Left ventricle myocardium superior (tissue), 1 donor: ENCODE measurements at places on chromosomes 12 and 14. TPM values are rescaled to one million over a fixed set of nuclear protein-coding genes. Genes with fewer than 3 reads are reported as not detected.

GRCh38 chr14:23641915-23642588 lies 5.9 kb downstream of the DHRS2 start:
- no peak for DNase-seq

DNA sequence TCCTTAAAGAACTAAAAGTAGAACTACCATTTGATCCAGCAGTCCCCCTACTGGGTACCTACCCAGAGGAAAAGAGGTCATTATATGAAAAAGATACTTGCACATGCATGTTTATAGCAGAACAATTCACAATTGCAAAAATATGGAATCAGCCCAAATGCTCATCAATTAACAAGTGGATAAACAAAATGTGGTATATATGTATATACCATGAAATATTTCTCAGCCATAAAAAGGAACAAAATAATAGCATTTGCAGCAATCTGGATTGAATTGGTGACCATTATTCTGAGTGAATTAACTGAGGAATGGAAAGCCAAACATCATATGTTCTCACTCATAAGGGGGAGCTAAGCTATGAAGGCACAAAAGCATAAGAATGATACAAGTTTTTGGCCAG lies 64.7 kb upstream of the KRAS start:
- DNase-seq, result no peak

DNA sequence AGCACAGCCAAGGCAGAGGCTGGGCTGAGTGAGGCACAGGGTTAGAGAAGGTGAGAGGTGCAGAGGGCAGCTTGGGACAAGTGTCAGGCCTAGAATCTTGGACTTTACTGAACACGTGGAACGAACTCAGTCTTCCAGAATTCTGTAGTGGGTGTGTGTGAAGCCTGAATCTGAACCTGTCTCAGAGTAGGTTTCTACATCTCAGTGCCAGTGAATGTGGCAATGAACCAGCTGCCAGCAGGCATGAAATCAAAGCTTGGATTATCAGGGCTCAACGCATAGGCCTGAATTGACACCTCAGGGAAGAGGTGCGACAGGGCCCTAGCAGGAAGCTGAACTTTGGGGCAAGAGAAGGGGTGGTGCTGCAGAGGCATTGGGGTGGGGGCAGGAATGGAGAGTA lies 104.6 kb downstream of the SAMD4A start:
- DNase-seq, result peak; percentile 35

DNA sequence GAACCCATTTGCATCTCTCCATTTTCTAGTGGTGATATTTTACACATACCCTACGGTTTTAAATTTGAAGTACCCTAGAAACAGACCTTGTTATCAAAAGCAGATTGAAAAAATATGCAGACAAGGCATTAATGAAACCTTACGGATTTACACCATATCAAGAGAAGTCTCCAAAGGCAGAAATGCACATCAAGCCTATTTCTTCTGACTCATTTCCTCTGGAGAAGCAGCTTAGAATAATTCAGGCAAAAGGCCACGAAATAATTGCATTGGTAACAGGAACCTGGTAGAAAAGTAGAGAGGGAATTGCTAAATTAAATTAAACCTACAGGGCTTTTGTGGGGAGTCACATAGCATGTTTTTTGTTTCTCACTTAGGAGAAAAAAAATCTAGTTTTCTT lies 34.7 kb downstream of the KICS2 start:
- DNase-seq, result no peak

- DNase-seq, result no peak
Observed at GRCh38 chr14:80522936-80523335, 311.6 kb upstream of the DIO2 start.

GRCh38 chr14:76386944-76387782 lies 11.2 kb downstream of the ESRRB start:
- DNase-seq, result peak; percentile 74

The ANKS1B gene
- total RNA-seq, result 2.5 TPM

GRCh38 chr12:104570174-104570907 lies 113.6 kb downstream of the CHST11 start:
- no peak for DNase-seq

GRCh38 chr14:59918824-59919569 lies 947 bp upstream of the LRRC9 start:
- no peak for DNase-seq

The LMO3 gene
- total RNA-seq, result 2.6 TPM

The PTGES3 gene
- 137 TPM for total RNA-seq

The CIROP gene
- total RNA-seq, result not detected

The PIWIL1 gene
- not detected for total RNA-seq

The NUMB gene
- 41.9 TPM for total RNA-seq

DNA sequence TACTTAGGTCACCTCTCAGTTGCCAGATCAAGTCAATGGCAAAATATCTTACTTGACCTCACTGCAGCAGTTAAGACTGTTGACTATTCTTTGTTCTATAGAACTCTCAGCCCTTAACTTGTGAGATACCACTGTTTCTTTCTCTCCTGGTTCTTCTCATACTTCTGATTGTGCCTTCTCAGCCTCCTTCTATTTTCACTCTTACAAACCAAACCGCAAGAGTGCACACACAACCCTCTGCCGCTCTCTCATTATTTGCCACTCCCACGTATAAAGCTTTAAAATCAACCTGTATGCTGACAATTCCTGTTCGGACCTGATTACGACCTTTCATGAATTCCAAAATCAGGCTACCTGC lies 4.5 kb downstream of the E2F7 start:
- DNase-seq, result no peak

DNA sequence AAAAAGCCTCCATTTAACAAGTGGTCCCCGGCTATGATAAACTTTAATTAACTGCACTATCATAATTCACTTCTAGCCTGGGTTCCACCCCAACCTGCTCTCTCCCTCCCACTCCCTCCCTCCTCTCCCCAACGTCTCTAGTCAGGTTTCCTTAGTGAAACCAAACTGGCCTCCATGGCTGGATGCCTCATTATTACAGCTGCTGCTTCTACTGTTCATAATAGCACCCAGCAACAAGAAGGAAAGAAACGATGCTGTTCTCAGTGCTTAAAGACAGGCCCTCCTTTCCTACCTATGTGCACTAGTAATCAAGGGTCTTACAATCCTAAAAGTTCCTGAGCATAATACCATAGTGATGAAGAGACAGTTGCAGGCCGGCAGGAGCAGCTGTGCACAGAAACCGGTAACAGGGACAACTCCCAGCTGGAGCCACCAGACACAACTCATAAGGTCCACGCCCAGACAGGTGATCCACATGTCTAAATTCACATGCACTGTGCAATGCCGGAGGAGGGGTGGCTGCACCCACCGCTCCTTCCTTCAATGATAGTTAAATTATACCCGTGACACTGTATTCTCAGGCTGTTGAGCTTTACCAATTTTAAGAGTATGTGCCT lies 6.2 kb downstream of the IRF2BPL start:
- no peak for DNase-seq

The OAS2 gene
- 8.0 TPM for total RNA-seq

The INHBC gene
- total RNA-seq, result not detected

The ORAI1 gene
- 10.1 TPM for total RNA-seq

- no peak for DNase-seq
Observed at GRCh38 chr14:51323492-51323891, 83.4 kb downstream of the TMX1 start.

- no peak for DNase-seq
Observed at GRCh38 chr12:124736115-124737039, 127.3 kb downstream of the SCARB1 start.

DNA sequence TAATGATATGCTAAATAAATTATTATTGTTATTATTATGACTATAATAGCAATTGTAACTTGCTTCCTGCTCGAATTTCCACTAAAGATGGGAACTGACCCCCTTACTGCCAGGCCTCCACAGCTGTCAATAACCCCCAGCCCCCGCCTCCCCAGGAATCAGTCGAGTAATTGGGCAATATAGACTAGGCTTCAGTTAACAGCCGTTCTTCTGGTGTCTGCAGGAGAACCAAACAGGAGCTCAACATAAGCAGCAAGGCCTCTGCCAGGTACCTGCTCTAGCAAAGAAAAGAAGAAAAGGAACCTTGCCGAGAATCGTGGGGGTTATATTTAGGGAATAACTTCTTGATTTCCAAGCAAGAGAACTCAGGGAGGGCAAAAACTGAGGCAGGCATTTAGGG lies 21.8 kb downstream of the HOXC4 start:
- no peak for DNase-seq

The SOAT2 gene
- 0.12 TPM for total RNA-seq

DNA sequence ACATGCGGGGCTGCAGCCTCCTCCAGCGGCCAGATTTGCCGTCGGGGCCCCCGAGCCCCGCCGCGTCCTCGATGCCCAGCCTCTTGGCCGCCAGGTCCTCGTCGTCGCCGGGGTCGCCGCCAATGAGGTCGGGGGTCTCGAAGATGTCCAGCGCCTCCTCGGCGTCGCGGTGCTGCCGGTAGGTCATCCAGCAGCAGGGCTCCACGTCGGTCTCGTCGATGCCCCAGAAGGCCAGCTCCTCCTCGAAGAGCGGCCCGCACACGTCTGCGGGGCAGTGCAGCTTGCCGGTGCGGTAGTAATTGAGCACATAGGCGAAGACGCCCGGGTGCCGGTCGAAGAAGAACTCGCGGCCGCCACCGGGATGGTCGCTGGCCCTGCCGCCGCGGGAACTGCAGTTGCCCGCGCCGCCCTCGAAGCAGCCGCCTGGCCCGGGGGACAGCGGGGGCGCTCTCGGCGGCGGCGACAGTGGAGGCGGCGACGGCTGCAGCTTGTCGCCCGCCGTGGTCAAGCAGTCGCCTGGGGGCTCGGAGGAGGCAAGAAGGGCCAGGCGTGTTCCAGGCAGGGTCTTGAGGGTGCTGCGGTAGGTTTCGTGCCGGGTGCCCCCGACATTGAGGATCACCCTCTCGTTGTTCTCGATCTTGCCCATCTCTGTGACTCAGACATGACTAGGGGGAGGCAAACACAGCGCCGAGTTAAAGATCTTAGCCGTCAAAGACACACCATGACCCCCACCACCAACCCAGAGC lies 2.1 kb downstream of the KCNC2 start:
- no peak for DNase-seq

The TGM1 gene
- 2.7 TPM for total RNA-seq

The ARHGAP9 gene
- 5.7 TPM for total RNA-seq

The MARS1 gene
- total RNA-seq, result 72.7 TPM

The DDX11 gene
- total RNA-seq, result 5.0 TPM

The NINJ2 gene
- 5.3 TPM for total RNA-seq

The ACTR6 gene
- 23.8 TPM for total RNA-seq

DNA sequence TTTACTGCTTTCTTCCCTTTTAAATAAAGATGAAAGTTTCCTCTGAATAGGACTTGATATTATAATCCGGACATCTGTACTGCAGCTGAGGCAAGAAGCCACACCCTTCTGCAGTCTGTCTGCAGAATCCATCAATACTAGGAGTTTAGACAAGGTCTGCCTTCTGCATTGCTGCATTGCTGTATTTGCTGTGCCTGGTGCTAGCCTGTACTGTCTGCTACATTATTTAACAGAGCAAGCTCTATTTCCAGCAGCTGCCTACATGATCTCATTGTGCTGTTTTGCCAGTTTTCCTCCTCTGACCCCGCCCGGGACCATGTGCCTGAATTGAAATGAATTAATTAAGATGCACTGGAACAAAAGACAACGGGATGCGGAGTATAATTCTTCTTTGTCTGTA lies 1.7 kb downstream of the TUBA1A start:
- peak; percentile 53 for DNase-seq

DNA sequence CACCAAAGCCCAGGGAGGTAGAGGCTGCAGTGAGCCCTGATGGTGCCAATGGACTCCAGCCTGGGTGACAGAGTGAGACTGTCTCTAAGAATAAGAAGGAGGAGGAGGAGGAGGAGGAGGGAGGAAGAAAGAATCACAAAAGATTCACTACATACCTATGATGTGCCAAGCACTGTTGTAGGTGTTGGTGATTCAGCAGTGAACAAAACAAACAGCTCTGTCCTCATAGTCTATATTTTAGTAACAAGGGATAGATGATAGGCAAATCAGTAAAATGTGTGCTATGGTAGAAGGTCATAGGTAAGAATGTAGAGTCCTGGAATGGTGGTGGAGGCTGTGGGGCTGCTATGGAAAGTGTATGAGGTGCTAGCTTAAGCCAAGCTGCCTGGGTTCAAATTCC lies 18.0 kb upstream of the ABHD12B start:
- DNase-seq, result no peak

GRCh38 chr14:77184396-77185092 lies 2.9 kb downstream of the TMEM63C start:
- no peak for DNase-seq

DNA sequence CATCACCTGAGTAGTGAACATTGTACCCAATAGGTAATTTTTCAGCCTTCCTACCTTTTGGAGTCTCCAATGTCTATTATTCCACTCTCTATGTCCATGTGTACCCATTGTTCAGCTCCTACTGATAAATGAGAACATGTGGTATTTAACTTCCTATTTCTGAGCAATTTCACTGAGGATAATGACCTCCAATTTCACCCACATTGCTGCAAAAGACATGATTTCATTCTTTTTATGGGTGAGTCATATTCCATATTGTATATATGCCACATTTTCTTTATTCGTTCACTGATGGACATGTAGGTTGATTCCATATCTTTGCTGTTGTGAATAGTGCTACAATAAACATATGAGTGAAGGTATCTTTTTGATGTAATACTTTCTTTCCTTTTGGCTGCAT lies 16.4 kb upstream of the BTG1 start:
- DNase-seq, result no peak

The ZBTB25 gene
- total RNA-seq, result 17.1 TPM

The BDKRB1 gene
- not detected for total RNA-seq

DNA sequence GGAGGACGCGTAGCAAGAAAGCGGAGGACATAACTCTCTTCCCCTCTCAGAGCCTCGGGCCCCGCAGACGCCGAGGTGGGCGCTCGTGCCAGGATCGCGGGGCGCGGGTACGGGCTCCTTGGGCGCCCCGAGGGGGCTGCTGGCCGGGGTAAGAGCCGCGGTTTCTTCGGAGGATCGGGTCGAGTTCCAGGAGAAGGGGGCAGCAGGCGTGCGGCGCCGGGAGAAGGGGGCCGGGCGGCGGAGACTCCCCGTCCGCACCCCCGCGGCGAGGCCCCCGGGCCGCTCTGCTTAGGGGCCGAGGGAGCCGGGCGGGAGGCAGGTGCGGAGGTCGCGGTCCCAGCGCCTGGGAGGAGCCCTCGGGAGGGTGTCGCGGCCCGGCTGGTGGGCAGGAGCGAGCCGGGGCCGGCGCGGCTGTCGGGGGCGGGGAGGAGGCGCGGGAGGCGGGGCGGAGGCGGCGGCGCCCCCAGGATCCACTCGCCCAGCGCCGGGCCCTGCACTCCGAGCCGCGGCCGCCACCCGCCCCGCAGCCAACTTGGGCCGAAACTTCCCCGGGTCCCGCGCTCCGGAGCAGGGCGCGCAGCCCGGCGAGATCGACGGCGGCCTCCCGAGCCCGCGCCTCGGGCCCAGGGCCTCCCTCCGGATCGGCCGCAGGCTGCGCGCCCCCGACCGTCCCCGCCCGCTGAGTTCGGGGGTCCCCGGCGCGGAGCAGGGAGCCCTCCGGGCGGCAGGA lies 64.4 kb downstream of the FBXL14 start:
- peak; percentile 62 for DNase-seq

DNA sequence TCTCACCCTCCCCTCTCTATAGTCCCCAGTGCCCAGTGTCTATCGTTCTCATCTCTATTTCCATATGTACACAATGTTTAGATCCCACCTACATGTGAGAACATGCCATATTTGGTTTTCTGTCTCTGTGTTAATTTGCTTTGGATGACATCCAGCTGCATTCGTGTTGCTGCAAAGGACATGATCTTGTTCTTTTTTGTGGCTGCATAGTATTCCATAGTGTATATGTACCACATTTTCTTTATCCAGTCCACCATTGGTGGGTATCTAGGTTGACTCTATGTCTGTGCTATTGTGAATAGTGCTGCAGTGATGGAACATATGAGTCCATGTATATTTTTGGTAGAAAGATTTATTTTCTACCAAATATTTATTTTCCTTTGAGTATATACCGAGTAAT lies 45.7 kb downstream of the ACSS3 start:
- DNase-seq, result no peak

The GALNT8 gene
- 1.7 TPM for total RNA-seq

GRCh38 chr14:104094709-104095425 lies 9.4 kb downstream of the ASPG start:
- peak; percentile 73 for DNase-seq
